Activated effector memory CD4-positive, alpha-beta T cell treated with Interleukin-2 at 50 U/mL for 16 hours (primary cell): ENCODE measurements at places on chromosomes 16 and 17.
A peak's percentile ranks its signal among the peaks of the same experiment; 100 is the strongest.

DNA sequence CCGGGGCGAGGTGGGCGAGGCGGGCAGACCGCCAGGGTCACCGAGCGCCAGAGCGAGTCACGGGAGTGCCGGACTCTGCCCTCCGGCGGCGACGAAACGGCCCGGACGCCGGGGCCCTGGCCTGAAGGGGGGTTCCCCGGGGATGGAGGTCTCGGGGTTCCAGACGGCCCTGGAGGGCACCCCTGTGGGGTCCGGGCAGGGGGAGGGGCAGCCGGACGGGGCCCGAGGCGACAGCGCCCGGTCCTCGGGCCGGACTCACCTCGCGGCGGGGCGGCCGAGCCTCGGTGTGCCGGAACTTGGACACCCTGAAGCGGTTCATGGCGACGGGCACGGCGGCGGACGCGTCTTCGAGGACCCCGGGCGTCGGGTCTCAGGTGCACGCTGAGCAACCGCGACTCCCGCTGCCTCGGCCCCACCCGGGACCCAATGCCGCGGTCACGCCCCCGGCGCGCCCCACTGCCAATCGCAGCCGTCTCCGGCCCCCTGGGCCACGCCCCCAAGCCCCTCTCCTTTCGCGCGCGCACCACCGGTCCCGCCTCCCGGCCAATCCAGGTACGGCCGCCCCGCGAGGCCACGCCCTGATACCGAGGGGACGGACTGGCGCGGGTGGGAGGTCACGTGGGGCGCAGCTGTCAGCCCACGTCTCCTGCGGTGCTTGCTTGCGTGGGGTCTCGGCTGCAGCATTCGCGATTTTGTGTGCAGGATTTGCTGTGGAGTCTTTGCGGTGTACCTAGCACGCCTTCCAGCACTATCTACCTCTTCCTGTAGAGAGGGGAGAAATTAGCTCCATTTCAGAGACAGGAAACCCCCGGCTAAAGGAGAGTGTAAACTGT lies at the start of gene CORO7:
Gene CORO7, minus strand, starts transcription at position 397 of the 833 bp plus-strand sequence. Its CDS starts 78 bp downstream, at position 319.
- peak; percentile 99 for DNase-seq

- no peak for DNase-seq
Measured at GRCh38 chr17:82888583-82889495, 49.0 kb upstream of the ZNF750 start.

DNA sequence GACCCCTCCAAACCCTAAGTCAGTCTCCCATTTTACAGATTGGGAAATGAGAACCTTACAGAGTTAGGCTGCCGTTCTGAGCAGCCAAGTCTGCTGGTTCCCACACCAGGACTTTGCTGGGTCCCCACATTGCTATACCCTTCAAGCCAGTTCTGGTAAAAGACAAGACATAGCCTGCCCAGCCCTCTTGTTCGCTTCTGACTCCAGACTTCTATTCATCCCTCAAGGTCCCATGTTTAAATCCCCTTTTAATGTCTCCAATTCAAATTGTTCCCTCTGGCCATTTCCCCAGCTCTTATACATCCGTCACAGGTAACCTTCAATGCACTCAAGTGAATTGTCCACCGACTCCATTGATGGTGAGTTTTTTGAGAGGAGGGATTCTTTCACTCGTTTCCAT lies 30.2 kb downstream of the WNT3 start:
- no peak for DNase-seq

GRCh38 chr17:31095236-31096105 lies 694 bp downstream of the NF1 start:
- peak; percentile 2 for DNase-seq

DNA sequence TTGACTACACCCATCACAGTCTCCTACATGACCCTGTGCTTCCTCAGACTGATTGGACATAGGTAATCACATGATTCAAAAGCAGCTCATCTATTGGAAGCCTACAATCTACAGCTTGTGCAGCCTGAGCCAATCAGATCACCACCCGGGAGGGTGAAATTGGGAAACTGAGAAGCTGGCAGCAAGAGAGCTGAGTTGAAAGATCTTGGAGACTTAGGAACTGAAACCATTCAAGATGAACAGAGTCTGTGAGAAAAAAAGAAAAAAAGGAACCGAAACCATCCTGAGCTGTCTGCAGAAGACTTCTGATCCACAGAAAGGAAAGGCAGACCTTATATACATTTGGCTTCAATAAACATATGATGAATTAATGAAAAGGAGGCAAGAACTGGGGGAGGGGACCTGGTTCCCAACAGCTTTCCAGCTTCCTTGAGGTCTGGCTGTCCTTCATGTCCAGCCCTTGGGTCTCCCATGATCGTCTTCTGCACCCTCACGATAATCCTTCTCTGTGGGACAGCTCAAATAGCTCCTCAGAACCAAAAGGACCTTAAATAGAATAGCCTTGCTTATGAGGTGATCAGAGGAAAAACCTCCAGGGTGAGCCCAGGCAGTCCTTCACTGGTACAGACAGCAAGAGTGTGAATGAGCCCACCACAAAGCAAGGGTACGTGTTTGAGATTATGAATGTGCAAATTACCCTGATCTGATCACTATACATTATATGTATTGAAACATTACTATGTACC lies 32.6 kb downstream of the PLXDC1 start:
- no peak for DNase-seq

DNA sequence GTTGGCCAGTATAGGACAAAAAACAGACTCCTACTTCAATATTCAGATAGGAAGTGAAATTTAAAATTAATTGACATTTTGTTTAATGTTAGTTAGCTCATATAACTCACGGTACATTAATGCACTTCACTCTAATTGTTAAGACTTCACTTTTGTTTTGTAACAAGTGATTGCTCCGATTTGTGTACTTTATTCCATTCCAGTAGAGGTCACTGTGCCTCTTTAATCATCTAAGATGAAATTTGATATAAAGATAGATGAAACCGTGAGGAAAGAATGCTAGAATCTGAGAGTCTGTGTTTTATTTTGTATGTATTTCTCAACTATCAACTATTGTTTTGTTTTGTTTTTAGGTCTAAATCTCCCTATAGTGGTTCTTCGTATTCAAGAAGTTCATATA lies 29.0 kb downstream of the RBBP6 start:
- DNase-seq, result no peak

DNA sequence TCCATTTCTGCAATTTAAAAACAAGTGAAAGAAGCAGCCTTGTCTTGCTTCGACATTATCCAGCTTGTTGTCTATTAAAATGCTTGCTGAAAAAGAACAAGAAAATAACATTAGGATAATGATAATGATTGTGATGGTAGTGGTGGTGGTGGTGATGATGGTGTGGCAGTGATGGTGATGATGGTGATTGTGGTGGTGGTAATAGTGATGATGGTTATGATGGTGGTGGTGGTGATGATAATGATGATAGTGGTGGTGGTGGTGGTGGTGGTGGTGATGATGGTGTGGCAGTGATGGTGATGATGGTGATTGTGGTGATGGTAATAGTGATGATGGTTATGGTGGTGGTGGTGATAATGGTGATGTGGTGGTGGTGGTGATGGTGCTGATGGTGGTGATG lies 41.5 kb downstream of the C17orf67 start:
- no peak for DNase-seq

DNA sequence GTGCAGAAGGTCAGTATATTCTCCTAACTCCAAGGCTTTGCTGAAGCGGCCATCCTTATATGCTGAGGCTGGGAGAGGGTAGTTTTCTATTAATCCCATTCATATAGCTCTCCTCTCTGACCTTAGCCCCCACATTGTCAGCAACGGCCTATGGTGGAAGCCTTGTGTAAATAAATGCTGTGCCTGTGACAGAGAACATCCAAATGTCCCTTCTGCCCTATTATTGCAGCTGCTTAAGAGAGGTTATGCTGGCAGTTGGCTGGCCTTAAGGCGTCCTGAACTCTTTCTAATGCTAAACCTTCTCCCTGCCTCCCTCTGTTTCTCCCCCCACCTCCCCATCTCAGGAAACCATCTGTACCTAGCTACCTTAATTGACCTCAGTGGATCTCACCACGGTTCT lies 53.6 kb downstream of the ARHGAP44 start:
- DNase-seq, result no peak
